Right forelimb (tissue), 1 donor: ENCODE measurements at places on chromosomes 3 and 15.

GRCh38 chr15:38720893-38721567, 156.4 kb upstream of the RASGRP1 start:
- DNase-seq, result no peak

- no peak for DNase-seq
Measured at GRCh38 chr3:118208642-118209041, 826.0 kb downstream of the IGSF11 start.

DNA sequence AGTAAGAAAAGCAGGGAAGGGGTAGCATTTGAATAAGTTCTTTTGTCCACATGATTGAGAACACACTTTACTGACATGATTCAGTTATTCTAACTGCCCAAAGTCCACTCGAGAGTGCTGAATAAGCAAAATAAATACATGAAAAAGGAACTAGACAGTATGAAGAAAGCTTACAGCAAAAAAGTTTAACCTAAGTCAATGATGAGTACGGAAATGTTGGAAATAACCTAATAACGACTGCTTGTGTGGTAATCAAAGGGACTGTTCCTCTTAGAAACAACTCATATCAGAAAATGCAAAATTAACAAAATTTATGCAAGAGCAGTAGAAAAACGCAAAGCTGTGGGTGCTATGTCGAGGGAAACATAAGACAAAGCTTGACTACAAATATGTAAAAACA, 36.6 kb downstream of the DMXL2 start:
- no peak for DNase-seq

- no peak for DNase-seq
Measured at GRCh38 chr15:90213122-90213817, 12.1 kb downstream of the SEMA4B start.

- DNase-seq, result no peak
Measured at GRCh38 chr3:103918336-103918735, 1448.4 kb upstream of the ALCAM start.

GRCh38 chr3:132405609-132406299, 11.5 kb upstream of the DNAJC13 start:
- no peak for DNase-seq

DNA sequence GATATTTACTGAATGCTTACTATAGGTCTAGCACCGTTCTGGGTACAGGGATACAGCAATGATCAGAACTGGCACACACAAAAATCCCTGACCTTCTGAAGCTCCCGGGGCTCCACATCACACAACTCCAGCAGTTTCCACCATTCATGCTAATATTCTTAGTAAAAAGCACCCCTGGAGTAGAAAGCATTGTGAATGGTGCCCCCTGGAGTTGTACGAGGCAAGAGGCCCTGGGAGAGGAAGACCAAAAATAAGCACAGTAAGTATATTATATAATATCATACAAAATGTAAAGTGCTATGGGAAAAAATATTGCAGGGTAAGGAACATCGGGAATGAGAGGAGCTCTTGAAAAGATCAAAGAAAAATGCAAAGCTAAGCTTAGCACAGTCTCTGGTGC, 790 bp upstream of the SRGAP3 start:
- DNase-seq, result no peak

GRCh38 chr15:34609102-34610057, 25.9 kb upstream of the GOLGA8B start:
- no peak for DNase-seq

- DNase-seq, result no peak
Measured at GRCh38 chr3:166324401-166324800, 487.2 kb upstream of the BCHE start.

- peak; percentile 91 for DNase-seq
Measured at GRCh38 chr3:188954590-188955208, 217.1 kb upstream of the TPRG1 start.

DNA sequence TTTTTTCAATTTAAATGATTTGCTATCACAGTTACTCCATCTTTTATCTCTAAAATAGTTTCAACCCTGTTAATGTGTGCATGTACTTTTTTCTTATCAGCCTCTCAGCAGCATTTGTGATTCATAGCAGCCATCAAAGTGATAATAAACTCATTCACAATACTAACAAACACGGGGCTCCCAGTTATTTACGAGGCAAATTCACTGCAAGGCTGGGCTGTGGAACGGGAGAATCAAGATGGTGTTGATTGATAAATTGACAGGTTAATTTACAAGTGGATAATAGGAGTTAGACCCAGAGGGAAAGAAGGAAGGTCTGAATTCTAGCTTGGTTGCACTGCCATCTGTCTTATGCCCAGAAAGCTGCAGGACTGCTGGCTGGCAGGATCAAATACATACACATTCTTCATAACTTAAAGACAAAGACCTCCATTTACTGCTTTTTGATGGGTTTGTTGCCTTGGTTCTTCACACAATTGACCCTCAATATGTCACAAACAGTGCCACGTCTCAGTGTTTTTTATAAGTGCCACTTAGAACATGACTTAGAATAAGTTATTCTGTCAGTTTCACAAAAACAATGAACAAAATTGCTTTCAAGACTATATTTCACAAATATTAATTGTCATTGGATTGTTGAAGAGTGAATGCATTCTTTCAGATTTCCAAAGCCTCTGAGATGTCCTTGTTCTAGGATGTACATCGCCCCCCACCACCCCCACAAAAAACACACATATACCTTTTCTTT, 562.8 kb downstream of the NR2F2 start:
- DNase-seq, result no peak

GRCh38 chr3:141900343-141900742, 23.9 kb downstream of the ATP1B3 start:
- DNase-seq, result no peak

DNA sequence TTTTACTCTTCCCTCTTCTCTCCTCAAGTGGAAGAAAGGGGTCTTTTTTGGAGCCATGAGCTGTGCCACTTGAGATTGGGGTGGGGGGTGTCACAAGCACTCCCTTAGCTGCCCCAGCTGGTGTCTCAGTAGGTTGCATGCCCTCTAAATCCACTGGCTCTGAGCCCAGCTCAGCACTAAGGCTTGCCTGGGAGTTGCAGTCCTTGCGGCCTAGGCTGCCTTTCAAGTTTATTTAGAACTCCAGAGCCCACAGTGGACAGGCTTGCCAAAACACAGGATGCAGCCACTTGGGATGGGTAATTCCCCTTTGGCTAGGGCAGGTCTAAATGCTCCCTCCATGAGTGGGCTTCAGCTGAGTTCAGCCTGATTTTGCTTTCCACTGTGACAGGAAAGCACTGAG, 24.7 kb downstream of the C3orf20 start:
- no peak for DNase-seq

- DNase-seq, result no peak
Measured at GRCh38 chr3:126659915-126660886, 5.3 kb upstream of the TXNRD3 start.

DNA sequence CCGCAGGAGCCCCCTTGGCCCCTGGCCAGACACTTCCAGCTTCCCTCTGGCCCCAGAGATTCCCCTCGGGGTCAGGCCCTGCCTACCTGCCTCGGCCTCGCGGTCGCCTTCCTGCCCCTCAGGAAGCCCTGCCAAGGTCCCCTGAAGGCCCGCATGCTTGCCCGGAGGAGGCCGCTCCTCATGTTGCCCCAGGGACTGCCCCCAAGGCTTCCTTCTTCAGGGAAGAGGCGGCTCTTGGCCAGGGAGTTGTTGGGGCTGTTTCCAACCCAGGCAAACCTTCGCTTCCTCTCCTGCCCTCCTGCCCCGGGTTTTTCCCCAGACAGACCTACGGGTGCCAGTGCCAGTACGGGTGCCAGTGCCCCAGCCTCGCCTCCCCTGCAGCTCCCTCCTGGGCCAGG, 13.5 kb upstream of the MUC4 start:
- no peak for DNase-seq
